GM04503 (cell line): ENCODE measurements at places on chromosomes 5 and 9.

- no peak for DNase-seq
Measured at GRCh38 chr9:13956107-13956506, 357.8 kb downstream of the NFIB start.

DNA sequence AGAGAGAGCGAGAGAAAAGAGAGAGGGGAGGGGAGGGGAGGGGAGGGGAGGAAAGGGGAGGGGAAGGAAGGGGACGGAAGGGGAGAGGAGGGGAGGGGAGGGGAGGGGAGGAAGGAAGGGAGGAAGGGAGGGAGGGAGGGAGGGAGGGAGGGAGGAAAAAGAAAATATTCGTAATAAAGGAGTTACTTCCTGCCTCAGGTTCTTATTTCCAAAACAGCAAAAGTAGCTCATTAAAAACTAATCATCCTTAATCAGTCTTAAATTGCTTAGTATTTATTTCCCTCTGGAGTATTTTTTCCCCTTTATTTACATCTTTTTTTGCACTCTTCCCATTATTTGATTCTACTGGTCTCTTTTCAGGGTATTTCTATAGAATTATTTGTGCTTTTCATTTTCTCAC is 162.3 kb downstream of the FANCC start:
- no peak for DNase-seq

- DNase-seq, result no peak
Measured at GRCh38 chr5:17813214-17813613, 179.0 kb downstream of the TAF11L14 start.

GRCh38 chr9:98781588-98782383 is 14.6 kb downstream of the ANKS6 start:
- no peak for DNase-seq

GRCh38 chr5:104977529-104977928 is 1414.9 kb upstream of the NUDT12 start:
- no peak for DNase-seq

DNA sequence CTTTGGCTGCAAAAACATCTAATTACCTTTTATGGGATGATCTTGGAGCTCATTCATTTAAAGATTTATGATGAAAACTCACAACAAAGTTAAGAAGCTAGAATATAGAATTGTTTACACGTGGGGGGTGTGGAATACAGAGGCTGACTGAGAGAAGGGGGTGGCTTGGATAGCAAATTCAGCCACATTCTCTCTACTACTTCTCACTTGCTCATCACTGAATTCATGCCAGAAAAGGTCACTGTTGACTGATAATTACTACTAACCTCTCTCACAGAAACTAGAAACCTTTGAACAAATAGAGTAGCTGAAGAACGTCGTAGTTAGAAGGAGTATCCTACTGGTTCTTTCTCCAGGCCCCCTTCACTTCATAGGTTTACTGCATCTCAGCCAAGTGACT is 808.2 kb downstream of the BRINP1 start:
- no peak for DNase-seq

DNA sequence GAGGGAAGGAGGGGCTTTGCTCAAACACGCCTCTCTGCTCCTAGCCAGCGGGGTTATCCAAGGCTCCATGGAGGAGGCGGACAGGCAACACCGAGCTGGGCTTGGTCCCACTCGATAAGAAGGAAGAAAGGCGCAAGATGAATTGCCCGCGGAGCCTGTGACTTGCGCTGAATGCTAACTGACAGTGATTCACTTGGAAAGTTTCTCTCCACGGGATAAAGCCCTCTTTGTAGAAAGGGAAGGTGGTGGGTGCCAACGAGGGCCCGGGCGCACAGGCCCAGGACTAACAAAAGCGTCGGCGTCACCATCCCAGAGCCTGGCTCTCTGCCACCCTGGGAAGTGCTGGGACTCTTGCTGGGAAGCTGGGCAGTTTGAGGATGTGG is 76.0 kb downstream of the VAV2 start:
- DNase-seq, result no peak

DNA sequence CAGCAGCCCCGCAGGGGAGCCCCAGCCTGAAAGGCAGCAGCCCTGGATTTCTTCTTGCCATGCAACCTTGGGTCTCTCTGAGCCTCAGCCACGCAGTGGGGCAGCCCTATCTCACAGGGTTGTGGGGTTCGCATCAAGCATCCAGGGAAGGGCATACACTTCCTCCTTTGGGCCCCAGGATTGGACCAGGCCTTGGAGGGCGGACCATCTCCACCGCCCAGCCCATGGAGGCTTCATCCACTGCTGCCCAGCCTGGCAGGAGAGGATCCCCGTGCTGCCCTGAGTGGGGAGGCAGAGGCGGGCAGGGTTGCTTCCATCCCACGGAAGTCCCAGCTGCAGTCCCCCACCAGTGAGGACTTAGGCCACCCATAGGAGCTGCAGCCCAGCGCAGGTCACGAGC is 5.3 kb downstream of the ADAMTS2 start:
- DNase-seq, result no peak

- no peak for DNase-seq
Measured at GRCh38 chr5:119343052-119343451, 12.8 kb upstream of the TNFAIP8 start.

DNA sequence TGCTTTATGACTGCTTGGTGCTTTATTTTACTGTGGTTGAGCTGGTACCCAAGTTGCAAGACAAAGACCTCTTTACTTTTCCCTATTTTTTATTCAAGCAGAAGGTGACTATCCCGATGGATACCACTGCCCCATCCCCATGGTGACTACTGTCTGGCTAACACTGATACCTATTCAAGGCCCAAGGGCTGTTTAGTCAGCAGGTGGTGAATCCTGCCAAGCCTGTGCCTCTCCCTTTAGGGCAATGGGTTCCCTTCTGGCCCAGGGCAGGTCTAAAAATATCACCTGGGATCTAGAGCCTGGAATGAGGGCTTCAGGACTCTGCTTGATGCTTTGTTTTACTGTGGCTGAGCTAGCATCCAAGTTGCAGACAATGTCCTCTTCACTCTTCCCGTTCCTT is 510.0 kb upstream of the GRAMD2B start:
- no peak for DNase-seq

DNA sequence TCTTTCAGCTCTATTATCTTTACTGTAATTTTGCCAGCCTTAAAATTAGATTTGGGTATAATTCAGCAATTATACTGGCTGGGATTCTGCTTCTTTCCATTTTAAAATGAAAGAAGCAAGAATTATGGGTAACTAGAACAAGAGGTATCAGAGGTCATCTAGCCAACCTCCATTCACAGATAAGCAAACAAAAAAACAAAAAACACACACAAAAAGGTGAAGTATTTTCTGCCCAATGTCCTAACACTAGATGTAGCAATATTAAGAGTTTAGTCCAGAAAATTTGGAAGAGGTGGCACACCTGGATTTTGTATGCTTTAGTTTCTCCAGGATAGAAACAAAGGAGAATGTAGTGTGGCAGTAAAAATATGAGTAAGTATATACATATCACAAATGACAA is 68.1 kb upstream of the ANXA1 start:
- no peak for DNase-seq

DNA sequence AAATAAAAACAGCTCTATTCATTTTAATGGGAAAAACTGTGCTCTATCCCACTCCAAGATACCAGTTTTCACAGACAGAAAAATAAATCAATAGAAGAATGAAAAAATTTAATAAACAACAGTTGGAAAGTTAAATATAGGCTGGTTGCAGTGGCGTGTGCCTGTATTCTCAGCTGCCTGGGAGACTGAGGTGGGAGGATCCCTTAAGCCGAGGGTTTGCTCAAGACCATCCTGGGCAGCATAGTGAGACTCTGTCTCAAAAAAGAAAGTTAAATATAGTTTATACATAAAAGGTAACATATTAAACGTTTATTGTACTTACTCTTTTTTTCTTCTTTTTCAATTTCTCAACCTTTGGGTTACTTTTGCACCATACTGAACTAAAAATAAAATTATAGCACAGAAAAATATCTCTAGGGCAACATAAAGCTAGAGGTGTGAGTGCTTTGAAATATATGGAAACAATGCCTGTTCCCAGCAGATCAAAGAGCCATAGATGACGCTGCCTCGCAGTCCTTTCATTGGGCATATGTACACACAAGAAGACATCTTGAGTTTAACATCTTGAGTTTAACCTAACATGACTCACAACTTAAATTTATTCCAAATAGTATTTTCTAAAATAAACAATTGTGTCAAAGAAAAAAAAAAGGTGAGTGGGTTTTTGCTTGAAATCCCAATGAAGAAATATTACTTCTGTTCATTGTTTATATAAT is 25.7 kb upstream of the KLF9 start:
- DNase-seq, result no peak

DNA sequence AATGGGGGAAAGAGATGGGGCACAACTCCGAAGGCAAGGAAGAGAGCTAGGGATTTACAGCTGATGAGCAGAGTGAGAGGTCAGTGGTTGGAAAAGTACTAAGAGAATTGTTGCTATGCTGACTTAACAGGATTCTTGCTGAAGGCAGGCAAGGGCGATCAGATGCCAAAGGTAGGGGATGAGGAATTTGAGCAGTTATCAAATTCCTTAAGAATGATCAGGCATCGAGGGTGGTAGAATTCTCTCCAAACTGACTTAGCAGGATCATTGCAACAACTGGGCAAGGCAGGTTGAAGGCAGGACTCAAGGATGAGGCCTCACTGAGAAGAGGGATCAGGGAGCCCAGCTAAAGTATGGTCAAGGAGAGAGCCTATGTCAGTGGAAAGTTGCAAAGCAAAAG is 171.0 kb downstream of the HSD17B3 start:
- no peak for DNase-seq
